ENCODE measurements at places on chromosomes 7 and 10. TPM values are rescaled to one million over a fixed set of nuclear protein-coding genes. Genes with fewer than 3 reads are reported as not detected.

PRF1 gene
- not detected for total RNA-seq

ZNF92 gene
- total RNA-seq, result 2.5 TPM

PRRT4 gene
- 0.13 TPM for total RNA-seq

STK31 gene
- not detected for total RNA-seq

PNLIP gene
- not detected for total RNA-seq

KIAA1217 gene
- total RNA-seq, result 2.7 TPM

DEPP1 gene
- 142 TPM for total RNA-seq

FAM237B gene
- total RNA-seq, result not detected

AZGP1 gene
- not detected for total RNA-seq

FRA10AC1 gene
- total RNA-seq, result 6.8 TPM

LIPJ gene
- total RNA-seq, result not detected

OPN4 gene
- total RNA-seq, result not detected

IL15RA gene
- 5.0 TPM for total RNA-seq

Measured in smooth muscle cell of the pulmonary artery (primary cell).